ENCODE measurements at places on chromosomes 7 and 10.

GRCh38 chr10:78514459-78514858 lies 480.8 kb downstream of the RPS24 start:
- DNase-seq, result no peak

DNA sequence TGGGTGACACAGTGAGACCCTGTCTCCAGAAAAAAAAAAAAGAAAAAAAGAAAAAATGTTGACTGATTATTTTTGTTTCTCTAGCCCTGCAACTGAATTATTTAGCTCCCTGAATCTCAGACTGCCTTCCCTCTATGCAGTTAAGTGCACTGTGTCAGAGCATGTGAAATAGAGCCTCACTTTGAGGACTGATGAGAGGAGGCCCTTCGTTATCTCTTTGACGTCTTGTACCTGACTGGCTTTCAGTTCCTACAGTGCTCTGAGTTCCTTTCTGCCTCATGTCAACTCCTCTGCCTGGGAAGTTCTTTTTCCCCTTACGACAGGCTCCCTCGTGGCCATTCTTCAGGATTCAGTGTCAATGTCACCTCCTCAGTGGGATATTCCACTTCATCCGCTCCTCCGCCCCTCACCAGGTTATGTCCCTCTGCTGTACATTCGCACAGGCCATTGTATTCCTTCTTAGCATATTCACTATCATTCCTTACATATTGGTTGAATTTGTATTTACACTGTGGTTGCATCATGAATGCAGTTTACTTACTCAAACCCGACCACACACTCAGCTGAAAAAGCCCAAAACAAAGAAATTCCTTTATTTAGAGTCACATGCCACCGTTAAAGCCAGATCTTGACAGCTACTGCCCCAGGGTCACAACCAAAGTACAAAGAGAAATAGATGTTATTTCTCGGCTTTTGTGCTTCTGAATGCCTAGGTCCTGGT lies 18.1 kb upstream of the CAMK2G start:
- DNase-seq, result no peak

DNA sequence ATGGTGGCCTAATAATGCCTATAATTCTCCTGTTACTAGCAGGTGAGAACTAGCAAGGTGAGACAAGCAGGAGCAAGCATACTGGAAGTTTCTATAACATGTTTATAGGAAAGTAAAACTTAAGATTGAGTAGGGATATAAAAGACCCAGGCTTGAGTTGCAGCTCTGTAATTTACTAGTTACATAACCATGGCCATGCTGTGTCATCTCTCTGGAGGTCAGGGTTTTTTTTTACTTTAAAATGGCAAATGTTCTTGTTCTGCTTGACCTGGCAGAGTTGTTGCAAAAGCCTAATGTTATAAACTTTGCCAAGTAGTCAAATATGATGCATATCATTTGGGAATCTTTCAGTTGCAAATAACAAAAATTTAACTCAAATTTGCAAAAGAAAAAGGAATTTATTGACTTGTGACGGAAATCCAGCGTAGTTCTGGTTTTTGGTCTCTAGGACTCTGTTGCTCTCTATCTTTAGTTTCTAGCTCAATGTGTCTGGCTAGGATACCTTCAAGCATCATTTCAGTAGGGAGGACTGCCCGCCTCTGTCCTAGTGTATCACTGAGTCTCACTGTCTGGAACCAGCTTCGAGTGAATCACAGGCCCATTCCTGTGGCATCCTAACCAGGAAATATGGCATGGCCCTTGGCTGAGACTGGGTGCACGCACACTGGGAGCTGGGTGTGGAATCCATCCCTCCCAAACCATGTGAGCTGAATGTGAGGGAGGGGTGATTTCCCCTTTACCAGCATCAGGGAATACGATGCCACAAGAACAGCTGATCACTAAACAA lies 67.9 kb downstream of the ADAM22 start:
- no peak for DNase-seq

DNA sequence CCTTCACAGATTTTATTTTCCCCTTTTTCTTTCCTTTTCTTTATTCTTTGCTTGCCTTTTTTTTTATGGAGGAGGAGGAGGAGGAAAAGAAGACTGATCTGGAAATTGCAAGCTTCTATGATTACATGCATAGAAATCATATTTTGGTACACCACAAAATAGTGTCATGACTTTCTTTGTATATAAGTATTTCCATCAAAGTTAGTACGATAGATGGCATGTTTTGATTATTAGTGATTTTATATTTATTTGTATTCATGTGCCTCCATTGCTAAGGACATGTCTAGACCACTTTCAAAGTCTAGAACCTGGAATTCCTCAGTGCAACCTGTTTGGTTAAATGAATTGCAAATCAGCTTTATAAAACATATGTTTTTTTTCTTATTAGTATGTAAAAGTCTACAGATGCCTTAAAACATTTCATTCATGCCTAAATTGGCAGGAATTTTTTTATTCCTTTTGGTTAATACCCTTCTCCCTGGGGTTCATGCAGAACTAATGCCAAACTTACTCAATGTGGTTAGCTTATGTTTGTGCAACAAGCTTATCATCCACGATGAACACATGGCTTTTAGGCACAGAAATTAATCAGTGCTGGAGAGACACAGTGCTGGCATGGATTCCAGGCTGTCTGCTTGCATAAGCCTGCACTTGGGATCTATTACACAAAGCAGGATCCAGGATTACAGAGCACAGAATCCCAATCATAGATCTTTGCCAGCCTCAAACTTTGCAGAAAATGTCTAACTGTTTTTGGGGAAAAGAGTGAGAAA lies 213.1 kb downstream of the CHRM2 start:
- DNase-seq, result no peak

GRCh38 chr7:46011501-46011900 lies 90.4 kb upstream of the IGFBP3 start:
- no peak for DNase-seq

GRCh38 chr7:19249281-19249680 lies 104.1 kb upstream of the FERD3L start:
- no peak for DNase-seq

DNA sequence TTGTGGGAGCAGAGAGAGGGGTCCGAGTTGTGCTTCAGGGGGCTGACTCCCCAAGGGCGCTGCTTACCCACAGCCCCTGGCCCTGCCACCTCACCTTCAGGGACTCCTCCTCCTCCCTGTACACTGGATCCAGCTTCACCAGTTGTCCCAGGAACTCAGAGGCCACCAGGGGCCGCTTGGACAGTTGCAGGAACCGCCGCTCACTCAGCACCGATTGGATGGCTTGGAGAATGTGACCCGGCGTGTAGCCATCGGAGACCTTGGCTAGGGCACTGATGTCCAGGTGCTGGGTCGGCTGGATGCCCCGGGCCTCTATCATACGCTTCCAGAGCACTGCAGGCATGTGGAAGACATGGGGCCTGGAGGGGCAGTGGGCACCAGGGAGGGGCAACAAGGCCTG lies 4.5 kb upstream of the ASB10 start:
- no peak for DNase-seq

DNA sequence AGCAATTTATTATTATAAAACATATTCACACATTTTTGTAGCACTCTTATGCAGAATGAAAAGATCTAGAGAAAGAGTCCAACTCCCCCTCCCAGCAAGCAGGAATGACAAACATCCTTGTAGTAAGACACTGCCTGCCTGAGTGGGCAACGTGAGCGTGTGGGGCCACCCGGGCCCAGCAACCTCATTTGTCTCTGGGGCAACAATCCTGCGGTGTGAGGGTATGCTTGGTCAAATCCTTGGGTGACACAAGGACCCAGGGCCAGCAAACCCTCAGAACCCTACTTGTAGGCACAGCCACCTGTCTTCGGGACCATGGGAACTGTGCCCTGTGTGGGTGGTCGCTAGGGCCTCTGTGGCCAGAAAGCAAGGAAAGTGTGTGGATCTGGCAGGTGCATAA lies 10.7 kb downstream of the RHEB start:
- DNase-seq, result no peak

DNA sequence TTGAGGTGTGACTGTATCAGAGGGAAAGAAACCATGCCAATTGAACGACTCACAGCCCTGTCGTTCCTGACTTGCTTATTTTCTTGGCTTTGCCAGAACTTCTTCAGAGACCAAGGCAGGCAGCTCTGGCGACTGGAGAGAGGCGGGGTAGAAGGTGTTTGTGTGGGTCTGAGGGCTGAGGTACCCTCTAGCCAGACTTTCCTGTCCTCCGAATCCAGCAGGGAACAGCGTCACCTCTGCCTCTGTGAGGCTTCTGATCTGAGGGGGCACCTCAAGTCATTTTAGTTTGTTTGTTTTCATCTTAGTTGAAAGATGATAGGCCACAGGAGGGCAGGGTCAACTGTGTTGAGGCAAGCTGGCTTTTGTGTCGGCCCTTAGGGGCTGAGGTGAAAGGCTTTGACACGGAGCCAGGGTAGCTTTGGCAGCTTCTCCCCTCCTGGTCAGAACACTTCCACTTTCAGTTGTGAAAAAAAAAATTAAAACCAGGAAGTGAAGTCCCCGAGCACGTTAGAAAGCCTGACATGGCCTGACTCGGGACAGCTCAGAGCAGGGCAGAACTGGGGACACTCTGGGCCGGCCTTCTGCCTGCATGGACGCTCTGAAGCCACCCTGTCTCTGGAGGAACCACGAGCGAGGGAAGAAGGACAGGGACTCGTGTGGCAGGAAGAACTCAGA lies 1.9 kb downstream of the ACSL5 start:
- no peak for DNase-seq

DNA sequence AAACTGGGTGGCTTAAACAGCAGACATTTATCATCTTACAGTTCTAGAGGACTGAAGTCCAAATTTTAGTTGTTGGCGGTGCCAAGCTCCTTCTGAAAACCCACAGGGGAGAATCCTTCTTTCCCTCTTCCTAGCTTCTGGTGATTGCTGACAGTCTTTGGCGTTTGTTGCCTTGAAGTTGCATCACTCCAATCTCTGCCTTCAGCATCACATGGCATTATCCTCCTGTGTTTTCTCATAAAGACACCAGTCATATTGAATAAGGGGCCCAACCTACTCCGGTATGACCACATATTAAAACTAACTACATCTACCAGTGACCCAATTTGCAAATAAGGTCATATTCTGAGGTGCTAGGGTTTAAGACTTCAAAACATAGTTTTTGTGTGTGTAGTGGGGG lies 472.1 kb upstream of the IGFBP3 start:
- DNase-seq, result no peak

- no peak for DNase-seq
Observed at GRCh38 chr7:133310232-133310862, 57.5 kb downstream of the EXOC4 start.

GRCh38 chr7:46784732-46785131 lies 797.2 kb downstream of the TNS3 start:
- no peak for DNase-seq

DNA sequence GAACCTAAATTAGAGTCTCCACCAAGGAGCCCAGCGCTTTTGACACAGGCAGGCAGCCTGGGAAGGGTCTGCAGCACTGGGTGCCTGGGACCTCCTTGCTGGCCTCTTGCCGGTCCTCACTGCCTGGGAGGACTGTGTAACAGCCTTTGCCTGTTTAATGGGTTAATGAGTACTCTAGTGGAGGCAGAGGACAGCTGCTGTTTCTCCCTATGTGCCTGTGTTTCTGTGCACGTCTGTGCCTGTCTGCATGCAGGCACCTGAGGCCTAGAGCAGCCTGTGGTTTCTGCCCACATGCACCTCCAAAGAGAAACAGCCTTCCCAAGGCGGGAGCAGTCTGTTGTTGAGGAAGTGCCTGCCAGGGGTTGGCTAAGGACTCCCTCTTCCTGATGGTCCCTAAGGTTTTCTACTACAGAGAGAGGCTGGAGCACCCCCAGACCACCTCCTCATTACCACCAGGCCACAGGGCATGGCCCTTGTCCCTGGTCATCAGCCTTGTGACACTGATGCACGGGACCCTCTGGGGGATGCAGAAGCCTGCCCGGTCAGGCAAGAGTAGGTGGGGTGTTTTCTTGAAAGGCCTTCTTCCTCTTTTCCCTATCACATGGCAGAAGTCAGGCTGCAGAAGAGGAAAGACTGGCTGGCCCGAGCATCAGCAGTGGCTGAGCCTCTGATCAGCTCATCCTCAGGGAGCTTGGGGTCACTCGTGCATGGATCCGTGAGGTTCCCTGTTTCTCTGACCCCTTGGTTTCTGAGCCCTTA lies 14.2 kb downstream of the SLC29A3 start:
- peak; percentile 2 for DNase-seq

GRCh38 chr7:101218236-101219125 lies 516 bp downstream of the ZNHIT1 start:
- no peak for DNase-seq

DNA sequence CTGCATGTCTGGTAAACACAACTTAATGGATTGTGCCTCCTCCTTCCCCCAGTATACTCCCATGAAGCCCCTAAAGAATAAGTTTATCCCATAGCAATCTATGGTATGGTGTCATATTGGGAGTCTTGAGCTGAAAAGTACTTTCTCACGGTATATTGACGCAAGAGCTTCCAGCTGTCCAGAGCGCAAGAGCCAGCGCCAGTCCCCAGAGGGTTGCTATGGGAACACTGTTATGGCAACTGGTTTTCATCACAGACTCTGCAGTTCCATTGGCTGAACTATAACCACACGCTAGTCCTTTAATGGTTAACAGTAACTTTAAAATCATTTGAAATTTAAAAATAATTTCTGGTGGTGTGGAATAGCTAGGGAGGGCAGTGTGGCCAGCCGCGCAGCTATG lies 46.9 kb downstream of the PRPF18 start:
- DNase-seq, result no peak

DNA sequence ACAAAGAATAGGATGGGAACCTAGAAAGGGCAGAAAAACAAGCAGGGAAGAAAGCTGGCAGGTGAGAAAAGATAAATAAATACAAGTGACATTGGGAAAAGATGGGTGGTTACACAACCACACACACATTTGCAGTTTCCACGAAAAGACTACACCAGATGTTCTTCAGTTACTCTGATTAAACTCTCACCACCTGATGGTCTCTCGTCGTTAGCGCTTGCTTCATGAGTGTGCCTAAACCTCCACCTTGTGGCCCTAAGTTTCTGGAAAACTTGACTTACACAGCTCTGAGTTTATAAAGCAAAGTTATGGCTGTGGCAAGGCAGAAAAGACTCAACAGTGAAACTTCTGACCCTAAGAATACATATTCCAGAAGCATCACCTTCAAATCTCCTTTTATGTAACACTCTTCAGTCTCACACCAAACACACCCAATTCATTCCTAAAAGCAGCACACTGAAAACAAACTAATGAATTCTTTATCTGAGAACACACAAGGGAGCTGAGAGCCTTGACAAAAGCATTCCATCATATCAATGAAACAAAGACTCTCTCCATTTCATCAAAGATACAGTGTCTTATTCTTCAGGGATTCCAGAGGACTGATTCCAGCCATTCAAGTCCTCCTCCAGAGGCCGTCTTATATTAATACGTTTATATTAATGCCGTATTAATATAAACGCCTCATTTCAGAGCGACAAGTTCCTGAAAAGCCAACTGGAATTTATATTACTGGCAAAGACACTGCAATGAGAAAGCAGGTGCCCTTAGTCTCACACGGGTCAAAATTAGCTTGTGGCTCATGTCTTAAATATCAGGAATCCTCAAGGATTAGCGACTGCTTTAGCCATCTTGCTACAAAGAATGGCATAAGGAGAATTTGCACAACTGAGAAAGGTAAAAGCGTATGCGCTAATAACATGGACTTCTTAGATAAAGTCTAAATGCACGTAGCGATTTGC lies 77.6 kb downstream of the RNF216 start:
- no peak for DNase-seq

Data from NCI-H446 (cell line).